ENCODE measurements at places on chromosomes 6 and 20.

GRCh38 chr6:95143408-95144180 is 433.7 kb upstream of the MANEA start:
- no peaks in the 10 kb centered on the region for H3K27me3 ChIP-seq
- H3K4me3 ChIP-seq, result no peak overlapping the region
- no peaks in the 10 kb centered on the region for H3K4me1 ChIP-seq

GRCh38 chr6:12653486-12653885 is 63.1 kb upstream of the PHACTR1 start:
- no peaks in the 10 kb centered on the region for H3K4me1 ChIP-seq
- no peak for DNase-seq
- H3K36me3 ChIP-seq, result no peaks in the 10 kb centered on the region
- no peak overlapping the region for H3K4me3 ChIP-seq
- no peaks in the 10 kb centered on the region for H3K27me3 ChIP-seq

DNA sequence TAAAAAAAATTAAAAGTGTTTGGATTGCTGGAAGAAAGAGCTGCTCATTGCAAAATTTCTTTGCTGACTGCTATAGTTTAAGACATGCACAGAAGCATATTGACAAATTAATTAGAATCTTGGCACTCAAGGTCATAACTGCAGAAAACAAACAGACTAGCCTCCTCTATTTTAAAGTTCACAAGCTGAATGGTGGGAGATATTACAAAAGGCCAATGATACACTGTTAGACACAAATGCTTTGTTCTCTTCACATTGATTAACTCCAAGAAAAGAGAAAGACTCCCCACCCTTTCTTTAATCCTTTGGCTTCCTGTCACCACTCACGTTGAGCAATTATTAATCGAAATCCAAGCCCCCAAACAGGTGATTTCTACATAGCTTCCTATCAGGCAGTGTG is 69.1 kb downstream of the PTCHD4 start:
- no peak overlapping the region for H3K27ac ChIP-seq
- no peaks in the 10 kb centered on the region for H3K36me3 ChIP-seq
- no peak overlapping the region for H3K4me3 ChIP-seq
- no peaks in the 10 kb centered on the region for H3K27me3 ChIP-seq
- no peak for DNase-seq

- H3K27me3 ChIP-seq, result no peaks in the 10 kb centered on the region
- no peak for DNase-seq
- no peak overlapping the region for H3K4me3 ChIP-seq
- H3K36me3 ChIP-seq, result no peaks in the 10 kb centered on the region
- H3K27ac ChIP-seq, result no peak overlapping the region
- H3K4me1 ChIP-seq, result no peaks in the 10 kb centered on the region
These were observed 112.2 kb upstream of the HEY2 start for GRCh38 chr6:125637207-125637606.

Data from B cell (primary cell).